ENCODE measurements at places on chromosomes 4 and X. TPM values are rescaled to one million over a fixed set of nuclear protein-coding genes. Genes with fewer than 3 reads are reported as not detected.

EXOC1L gene
- not detected for total RNA-seq

CFP gene
- 4.6 TPM for total RNA-seq

DNA sequence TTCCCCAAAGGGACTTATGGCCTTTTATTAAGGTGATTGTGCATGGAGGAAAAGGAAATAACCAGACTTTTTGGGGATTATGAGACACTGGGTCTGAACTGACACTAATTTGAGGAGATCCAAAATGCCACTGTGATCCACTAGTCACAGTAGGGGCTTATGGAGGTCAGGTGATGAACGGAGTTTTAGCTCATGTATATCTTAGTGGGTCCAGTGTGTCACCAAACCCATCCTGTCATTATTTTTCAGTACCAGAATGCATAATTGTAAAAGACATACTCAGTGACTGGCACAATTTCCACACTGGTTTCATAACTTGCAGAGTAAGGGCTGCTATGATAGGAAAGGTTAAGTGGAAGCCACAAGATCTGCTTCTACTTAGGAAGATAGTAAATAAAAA, 131.3 kb downstream of the RTL3 start:
- no peaks in the 10 kb centered on the region for H3K36me3 ChIP-seq
- peaks cover 3% of the 10 kb centered on the region for H3K4me1 ChIP-seq
- no peak for DNase-seq

DNA sequence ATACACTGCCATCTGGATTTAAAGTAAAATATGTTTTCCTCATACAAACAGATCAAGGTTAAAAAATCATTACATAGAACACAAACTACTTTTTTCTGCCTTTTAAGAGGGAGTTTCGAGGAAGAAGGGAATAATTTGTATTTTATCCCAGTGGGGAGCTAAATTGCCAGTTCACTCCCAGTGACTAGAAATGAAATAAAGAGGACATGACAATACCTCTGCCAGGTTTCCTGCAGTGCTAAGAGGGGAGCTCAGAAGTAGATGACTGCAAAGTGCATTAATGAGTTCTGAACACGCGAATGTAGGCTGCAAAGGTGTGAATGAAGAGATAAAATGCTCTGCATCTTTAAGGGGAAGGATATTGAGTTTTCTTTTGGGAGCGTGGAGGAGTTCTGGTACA, 69.7 kb downstream of the SRPX start:
- no peaks in the 10 kb centered on the region for H3K27me3 ChIP-seq
- H3K4me3 ChIP-seq, result no peak overlapping the region
- no peaks in the 10 kb centered on the region for H3K36me3 ChIP-seq
- H3K4me1 ChIP-seq, result no peaks in the 10 kb centered on the region
- H3K27ac ChIP-seq, result no peak overlapping the region

DNA sequence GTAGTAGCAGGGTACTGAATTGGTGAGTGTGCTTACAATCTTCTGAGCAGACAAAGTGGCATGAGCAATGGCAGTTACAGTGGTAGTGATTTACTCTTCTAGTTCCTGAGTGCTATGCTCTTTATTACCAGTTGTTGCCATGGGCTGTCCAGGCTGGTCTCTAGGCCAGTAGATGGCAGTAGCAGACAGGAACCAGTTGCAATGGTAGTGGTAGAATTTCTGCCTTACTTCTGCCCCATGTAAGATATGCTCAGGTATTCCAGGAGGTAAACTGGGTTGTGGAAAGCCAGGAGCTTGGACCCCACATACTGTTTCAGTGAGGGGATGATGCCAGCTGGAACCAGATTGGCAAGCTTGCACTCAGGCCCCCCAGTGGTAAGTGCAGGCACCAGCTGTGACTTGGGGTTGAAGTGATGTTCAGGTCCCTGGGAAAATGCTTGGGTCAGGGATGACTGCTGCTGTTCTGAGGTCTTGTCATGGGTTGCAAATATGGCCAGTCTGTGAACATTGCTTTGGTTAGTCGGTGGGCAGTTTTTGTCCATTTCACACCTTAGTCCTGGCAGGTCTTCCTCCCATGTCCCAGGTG, 63.0 kb upstream of the ZXDB start:
- H3K27me3 ChIP-seq, result no peaks in the 10 kb centered on the region
- H3K36me3 ChIP-seq, result no peaks in the 10 kb centered on the region
- DNase-seq, result peak; percentile 76
- H3K4me3 ChIP-seq, result no peak overlapping the region

GRCh38 chr4:19033816-19034733, 1012.5 kb upstream of the LCORL start:
- DNase-seq, result no peak
- H3K4me3 ChIP-seq, result no peak overlapping the region
- no peaks in the 10 kb centered on the region for H3K4me1 ChIP-seq
- H3K36me3 ChIP-seq, result no peaks in the 10 kb centered on the region
- no peaks in the 10 kb centered on the region for H3K27me3 ChIP-seq

All from endodermal cell (in vitro differentiated cells).